ENCODE measurements at places on chromosomes 2 and 18.

- DNase-seq, result no peak
Observed at GRCh38 chr2:47034973-47035609, 119.5 kb upstream of the MCFD2 start.

- no peak for DNase-seq
Observed at GRCh38 chr2:38163006-38163405, 87.1 kb upstream of the CYP1B1 start.

- DNase-seq, result no peak
Observed at GRCh38 chr2:149180226-149180875, 141.9 kb downstream of the LYPD6B start.

DNA sequence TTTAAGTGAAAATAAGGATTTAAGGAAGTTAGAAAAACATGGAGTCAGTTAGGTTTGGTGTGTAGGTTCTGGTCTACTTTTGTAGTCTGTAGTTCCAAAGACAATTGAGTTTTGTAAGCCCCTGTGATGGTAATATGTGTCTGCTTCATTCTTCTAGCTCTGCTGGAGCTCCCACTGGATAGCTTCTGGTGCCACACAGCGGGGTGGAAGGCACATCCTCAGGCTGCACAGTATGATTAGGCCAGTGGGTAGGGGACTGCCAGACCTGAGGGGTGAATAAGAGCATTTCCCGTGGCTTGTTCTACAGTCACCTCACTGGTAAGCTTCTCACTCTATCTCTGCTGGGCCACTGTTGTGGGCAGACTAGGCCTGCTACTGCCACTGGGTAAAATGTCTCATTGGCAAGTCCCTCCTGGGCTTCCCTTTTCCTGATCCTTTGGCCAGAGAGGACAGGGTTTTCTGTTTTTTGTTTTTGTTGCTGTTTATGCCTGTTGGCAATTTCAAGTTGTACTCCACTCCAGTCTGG is 44.5 kb downstream of the TMEM131 start:
- DNase-seq, result no peak

GRCh38 chr2:205169464-205169863 is 512.8 kb upstream of the NRP2 start:
- no peak for DNase-seq

DNA sequence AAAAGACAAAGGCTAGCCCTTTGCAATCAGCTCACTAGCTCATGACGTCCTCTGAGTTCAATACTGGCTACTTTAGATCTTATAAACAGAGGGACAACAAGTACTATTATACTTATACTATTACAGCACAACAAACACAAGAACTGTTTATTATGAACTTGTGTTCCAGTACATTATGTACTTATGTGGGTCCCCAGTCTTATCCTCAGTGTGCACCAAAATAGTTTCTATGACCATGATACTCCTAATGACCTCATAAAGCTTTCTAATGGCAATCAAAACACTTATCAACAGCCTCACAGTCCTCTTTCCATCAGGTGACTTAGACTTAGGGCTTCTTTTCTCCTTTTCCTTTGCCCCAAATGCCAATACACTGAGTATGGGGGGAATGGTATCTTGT is 614.4 kb downstream of the CNTNAP5 start:
- no peak for DNase-seq

GRCh38 chr2:169265591-169265990 is 96.7 kb downstream of the LRP2 start:
- no peak for DNase-seq

DNA sequence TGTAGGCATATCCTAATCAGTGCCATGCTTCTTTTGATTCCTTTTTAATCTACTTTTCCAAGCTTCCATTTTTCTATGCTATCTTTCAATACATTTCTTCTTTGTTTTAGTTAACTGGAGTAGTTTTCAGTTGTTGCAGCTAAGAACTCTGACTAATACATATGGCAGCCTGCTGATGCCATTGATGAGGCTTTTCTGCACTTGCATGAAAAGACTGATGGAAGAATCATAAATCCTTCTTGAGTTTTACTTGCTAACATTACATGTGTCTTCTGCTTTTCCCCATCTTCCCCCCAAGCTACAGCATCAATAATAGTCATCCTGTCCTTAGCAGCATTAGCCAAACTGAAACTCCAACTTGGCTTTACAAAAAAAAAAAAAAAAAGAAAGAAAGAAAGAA is 203.3 kb downstream of the LRP1B start:
- no peak for DNase-seq

- DNase-seq, result no peak
Observed at GRCh38 chr2:149562324-149562723, 25.3 kb downstream of the MMADHC start.

GRCh38 chr2:226411205-226411604 is 388.4 kb downstream of the IRS1 start:
- DNase-seq, result no peak

DNA sequence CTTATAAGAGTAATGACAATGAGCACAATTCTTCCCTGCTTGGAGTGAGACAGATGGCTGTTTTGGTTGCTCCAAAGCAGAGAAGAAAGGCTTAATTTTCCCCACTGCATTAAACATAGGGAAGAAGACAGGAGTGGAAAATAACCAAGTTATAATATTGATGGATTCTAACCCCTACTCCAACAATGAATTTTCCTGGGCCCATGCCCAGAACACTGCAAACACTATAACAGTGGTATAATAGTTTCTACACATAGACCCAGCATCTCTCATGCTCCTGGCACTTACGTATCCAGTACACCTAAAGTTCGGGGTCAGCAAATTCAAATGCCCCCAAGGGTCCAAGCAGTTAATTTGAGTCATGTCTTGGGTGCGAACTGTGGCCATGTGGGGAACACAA is 613.4 kb downstream of the PLCL1 start:
- DNase-seq, result no peak

DNA sequence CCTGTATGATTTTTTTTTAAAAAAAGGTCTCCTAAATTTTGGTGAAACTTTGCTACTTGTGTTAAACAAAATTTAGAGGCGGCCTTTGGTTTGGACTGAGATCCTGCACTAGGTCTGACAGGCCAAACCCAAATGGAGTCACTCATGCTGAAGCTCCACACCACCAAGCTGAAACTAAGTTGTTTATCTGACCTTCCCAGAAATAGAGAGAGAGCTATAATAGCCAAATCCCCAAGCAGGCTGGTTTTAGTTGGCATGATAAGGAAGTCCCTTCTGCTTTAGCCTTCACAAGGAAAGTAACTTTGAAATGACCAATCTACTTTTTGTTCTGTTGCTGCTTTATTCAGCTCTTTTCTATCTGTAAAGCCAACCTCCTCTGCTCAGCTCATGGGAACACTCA is 17.1 kb upstream of the THUMPD2 start:
- DNase-seq, result no peak

DNA sequence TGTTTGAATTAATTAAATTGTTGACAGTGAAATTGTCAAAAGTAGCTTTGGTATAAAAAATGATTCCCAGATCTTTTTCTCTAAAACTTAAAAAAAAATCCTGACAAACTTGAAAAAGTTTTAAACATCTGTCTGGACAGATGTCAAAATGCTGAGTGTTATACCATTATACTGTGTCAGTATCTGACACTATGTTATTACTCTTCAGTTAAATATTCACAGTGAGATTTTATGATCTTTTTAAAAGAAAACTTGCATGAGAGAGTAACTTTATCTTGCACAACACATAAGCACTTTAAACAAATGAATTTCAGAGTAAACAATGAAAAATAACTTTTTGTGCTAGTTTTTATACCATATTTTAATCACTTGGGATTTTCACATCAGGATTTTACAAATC is 167.4 kb downstream of the MEIS1 start:
- no peak for DNase-seq

DNA sequence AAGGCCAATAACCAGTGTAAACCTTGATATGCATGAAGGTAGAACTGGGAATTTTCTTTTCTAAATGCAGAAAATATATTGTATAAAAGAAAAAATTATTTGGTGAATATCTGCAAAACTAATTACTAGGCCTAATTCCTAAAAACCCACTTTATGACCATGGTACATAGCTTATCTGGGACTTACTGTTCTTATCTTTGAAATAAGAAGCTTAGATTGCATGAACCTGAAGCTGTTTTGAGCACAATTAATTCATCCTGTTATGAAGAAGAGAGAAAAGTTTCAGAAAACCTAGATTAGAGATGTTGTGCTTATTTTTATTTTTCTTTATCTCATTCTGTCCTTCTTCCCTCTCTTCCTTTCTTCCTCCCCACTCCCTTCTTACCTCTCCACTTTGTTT is 235.0 kb downstream of the GULP1 start:
- DNase-seq, result no peak

DNA sequence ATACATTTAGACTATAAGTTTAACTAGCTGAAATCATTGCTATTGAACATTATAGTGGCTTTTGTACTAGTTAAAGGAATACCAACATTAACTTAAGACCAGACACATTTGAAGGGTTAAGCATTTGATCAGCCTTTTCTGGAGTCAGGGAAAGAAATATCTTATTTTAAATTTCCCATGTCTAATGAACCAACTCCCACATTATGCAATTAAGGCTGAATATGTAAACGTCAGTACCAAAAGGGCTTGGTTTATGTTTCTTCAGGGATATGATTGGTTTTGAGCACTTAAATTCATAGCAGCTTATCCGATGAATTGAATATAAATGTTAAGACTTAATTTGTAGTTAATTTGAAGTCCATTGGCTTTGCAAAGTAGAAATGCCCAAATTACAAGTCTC is 344.5 kb downstream of the KIAA1328 start:
- DNase-seq, result no peak

DNA sequence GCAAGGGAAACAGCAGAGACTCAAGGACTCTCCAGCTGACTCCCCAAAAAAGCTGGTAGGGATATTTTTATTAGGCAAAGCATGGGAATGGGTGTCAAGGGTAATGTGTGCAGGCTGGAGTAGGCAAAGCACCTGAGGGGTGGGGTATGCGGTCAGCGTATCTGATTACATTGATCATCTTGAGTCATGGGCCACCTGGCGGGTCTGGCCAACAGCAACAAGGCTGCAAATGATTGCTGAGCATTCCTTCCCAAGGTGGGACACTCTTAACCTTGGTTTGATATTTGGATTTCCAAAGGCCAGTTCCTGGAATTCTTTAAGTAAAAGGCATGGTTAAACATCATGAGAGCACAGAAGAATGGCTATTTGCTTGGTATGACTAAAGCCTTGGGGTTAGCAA is 32.6 kb upstream of the CCBE1 start:
- no peak for DNase-seq

DNA sequence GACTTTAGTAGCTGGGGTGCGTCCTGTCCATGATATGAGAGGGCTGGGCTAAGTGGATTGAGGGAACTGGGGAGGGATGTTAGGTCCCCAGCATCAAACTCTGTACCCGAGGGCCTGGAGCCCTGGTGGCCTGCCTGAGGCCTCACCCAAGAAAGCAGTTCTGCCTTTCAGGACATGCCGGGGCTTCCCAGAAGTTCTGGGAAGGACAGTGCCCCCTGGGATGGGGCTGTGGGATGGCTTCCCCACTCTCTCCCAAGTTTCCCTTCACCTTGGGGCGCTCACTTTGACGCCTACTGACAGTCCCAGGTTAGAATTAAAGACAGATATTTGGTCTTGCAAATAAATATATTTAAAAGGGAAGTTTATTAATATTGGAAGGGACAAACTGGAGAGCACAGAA is 1.8 kb downstream of the OXER1 start:
- DNase-seq, result no peak

DNA sequence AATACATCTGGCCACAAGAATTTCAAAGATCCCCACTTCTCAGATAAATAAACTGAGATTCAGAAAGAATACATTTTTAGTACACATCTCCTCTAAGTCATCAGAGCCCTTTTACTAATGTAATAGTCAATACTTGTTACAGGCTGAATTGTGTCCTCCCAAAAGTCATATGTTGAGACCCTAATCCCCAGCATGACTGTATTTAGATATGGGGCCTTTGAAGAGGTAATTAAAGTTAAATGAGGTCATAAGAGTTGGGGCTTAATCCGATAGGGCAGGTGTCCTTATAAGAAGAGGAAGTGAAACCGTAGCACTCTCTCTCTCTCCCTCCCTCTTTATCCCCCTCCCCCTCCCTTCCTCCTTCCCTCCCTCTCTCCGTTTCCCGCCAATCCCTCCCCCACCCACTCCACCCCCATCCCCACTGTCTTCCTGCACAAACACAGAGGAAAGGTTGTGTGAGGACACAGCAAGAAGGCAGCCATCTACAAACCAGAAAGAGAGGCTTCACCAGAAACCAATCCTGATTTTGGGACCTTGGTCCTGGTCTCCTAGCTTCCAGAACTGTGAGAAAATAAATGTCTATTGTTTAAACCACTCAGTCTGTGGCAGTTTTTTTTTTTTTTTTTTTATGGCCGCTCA is 66.6 kb upstream of the ZNF397 start:
- no peak for DNase-seq

DNA sequence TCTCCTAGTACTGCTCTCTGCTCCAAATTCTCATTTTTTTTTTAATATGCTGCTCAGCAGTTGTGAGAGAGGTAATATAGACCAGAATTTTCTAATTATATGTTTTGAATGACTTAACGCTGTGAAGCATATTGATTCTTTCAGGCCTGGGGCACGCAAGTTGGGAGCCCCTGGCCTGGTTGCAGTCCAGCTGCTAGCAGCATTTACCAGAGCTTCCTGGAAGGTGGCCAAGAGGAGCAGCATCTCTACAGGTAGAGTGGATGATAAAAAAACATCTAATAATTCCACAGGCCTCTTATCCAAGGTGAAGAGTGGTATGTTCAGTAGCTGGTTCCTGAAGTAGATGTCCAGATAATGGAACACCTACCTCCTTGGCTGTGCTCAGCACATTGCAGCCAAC is 7.3 kb upstream of the UGP2 start:
- no peak for DNase-seq

DNA sequence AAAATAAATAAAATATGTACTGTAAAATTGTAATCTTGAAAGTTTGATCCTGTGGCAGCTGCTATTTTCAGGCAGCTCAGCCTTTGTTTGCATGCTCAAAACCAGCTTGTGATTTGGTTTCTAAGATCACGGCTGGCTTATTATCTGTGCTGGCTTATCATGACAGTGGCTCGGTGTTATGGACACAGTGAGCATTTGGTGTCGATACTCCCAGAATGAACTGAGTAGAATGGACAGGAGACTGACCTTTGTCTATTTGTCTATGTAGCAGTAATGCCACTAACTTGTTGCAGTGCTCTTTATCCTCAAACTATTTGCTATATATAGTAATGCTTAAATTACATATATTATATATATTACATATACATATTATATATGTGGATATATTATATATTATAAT is 58.8 kb downstream of the NEDD4L start:
- DNase-seq, result no peak

DNA sequence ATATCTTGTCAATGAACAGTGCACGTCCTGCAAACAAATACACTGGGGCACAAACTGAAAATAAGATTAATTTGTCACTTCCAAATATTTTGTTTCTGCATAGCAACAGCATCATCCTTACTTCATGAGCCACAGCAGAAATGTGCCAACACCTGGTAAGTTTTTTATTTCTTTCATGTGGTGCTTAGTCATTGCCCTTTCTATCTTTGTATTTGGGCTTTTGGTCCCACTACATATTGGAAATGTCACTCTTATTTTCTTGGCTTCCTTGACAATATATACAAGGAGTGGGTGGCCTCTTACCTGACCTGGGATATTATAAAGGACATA is 208.0 kb downstream of the RBM43 start:
- no peak for DNase-seq

Data from anterior cingulate cortex (tissue), 58 donors.